ENCODE measurements at places on chromosomes 3 and 15. TPM values are rescaled to one million over a fixed set of nuclear protein-coding genes. Genes with fewer than 3 reads are reported as not detected.

Gene LRRC31
- under 0.01 TPM for total RNA-seq

Gene OR5H1
- not detected for total RNA-seq

Gene CMC1
- total RNA-seq: 4.1 TPM

Gene JAGN1
- 15.9 TPM for total RNA-seq

Gene C2CD4B
- 0.41 TPM for total RNA-seq

Gene TRIM71
- 2.9 TPM for total RNA-seq

Gene ITGA11
- total RNA-seq: 2.0 TPM
